Dermis blood vessel endothelial cell (primary cell): ENCODE measurements at places on chromosomes 1 and 21. TPM values are rescaled to one million over a fixed set of nuclear protein-coding genes. Genes with fewer than 3 reads are reported as not detected.

DNA sequence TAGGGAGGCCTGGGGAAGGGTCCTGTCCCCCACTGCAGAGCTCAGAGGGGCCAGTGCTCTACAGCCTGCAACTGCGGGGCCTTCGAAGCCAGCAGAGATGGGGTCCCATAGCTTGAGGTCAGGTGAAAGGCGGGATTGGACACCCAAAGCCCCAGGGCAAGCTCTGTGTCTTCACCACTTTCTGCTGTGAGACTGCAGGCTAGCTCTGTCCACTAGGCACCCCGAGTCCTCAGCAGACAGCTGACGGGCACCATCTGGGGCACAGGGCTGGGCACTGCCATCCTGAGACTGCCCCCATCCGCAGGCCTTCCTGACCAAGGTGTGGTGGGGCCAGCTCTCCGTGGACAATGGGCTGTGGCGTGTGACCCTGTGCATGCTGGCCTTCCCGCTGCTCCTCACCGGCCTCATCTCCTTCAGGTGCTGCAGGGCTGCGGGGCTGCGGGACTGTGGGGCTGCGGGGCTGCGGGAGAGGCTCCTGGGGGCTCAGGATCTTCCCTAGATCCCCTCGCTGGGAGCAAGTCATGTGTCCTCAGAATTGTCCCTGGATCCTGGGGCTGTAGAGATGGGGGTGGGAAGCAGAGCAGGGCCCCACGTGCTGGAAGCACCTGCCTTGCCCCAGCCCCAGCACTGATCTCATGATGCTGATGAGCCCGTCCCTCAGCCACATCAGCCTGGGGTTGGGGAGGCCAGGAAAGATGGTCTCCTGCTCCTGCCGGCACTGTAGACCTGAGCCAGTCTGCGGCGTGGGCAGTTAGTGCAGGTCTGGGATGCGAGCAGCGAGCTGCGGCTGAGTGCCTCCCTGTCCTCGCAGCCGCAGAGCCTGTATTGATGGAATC is 46.8 kb downstream of the TRPM2 start:
- DNase-seq, result no peak

DNA sequence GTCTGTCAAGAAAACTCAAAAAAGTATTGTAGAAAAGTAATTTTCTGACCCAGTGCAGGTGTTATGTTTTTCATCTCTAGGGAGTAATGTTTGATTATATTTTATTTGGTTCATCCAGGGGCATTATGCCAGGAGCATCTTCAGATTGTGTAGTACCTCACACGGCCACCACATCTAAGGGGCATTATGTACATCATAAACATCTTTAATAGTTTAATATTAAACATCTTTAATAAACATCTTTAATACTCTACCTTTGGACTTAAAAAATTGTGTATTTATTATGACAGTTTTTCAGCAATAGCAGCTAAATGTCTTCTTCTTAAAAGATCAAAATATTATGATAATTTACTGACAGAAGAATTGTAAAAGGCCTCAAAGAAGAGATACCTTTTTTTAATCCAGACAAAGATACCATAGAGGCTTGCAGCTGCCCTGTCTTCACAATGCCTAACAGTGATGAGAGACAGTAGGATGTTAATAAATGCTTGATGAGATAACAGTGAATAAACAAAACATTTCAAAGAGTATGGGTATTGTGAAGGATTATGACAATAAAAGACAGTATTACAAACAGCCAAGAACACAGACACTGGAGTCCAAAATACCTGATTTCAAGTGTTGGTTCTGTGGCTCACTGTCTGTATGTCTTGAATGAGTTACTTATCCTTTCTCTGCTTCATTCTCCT is 240.9 kb upstream of the ADGRL2 start:
- peak; percentile 31 for DNase-seq

DNA sequence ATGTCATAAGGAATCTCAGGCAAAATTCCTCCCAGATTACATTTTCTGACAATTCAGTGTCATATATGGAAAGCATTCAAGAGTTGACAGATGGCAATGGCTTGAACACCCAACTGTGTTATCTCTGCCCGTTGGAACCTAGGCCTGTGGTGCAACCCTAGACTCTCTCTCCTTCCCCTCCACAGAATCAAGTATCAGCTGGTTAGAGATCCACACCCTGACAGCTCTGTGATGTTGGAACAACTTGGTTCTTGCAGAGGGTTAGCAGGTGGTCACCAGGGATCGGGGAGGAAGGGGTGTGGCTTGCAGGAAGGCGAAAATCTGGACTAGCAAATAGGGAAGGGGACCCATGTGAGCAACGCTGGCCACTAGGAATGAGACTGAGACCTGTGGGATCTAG is 26.3 kb downstream of the PCSK9 start:
- no peak for DNase-seq

DNA sequence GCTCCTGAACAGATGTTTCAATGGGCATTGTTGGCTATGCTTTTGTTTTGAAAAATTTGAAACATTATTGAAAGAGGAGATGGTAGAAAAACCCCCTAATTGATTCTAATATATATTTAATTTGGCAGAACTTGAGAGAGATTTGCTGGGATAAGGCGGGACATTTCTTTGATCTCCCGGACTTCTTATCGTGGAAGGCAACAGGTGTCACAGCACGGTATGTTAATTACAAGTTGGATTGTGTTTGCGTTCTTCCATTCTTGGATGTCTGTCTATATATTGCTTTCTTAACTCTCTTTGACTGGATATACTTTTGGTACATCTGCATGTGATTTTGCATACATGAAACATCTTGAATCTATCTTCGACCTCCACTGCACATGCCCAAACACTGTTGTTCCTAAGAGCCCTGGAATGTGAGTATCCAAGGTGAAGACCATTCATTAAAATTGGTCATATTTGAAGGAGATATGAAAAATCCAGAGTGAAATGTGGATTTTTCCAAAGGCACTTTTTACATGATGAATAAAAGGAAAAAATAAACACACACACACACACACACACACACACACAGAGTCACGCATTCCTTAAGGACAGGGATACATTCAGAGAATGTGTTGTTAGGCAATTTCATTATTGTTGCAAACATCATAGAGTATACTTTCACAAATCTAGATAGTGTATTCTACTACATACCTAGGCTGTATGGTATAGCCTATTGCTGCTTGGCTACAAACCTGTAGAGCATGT is 81.9 kb downstream of the FGGY start:
- DNase-seq, result no peak

The CA14 gene
- not detected in 2 replicates for total RNA-seq

DNA sequence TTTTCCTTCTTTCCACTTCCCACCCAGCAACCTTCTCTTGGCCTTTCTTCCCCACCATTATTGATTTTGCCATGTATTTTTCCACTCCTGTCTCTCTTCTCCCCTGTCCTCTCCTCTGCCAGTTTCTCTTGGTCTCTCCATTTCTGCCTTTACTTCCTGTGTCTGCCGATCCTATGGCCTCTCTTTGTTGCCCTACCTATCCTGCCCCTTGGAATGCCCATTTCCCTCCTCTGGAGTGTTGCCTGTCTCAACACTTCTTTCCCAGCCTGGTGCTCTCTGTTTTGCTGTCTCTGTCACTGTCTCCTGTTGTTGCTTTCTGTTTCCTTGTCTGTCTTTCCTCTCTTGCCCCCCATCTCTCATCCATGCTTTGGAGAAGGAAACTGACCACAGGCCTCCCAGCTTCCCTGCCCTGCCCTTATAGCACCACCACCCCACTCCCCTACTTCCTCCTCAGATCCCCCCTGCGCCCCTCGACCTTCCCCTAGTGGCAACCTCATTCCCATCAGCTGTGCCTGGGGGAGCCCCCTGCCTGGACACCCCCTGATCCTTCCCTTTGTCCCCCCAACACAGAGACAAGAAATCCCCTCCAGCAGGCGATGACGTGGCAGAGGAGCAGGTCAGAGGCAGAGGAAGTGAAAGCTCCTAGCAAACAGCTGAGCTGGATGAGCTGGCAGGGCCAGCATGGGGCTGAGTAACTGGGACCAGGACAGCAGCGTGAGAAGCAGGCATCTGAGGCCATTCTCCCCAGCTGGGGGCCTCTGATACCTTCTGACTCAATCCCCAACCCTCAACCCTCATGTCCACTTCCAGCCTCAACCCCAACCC is 6.6 kb upstream of the ETV3L start:
- peak; percentile 75 for DNase-seq

- no peak for DNase-seq
Measured at GRCh38 chr21:46385846-46386733, 62.1 kb downstream of the PCNT start.

The VSIG8 gene
- total RNA-seq, result 0.09 TPM in 1 of 2 replicates, not detected in the other

DNA sequence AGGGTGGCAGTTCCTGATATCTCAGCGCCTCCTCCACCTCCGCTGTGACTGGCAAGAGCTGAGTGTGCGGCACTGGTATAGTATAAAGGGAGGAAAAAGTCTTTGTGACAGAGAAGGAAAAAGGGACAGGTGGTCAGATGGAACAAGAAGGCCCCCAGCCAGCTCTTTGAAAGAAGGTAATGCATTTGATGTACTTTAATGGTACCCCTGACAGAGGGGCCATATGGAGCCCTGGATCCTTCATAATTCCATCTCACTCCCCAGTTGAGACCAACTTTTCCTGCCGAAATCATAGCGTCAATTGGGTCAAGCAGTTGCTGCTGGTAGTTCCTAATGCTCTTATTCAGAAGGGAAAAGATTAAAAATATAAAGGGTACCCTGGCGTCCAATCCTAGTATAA is 198.2 kb downstream of the ZNF326 start:
- DNase-seq, result no peak

DNA sequence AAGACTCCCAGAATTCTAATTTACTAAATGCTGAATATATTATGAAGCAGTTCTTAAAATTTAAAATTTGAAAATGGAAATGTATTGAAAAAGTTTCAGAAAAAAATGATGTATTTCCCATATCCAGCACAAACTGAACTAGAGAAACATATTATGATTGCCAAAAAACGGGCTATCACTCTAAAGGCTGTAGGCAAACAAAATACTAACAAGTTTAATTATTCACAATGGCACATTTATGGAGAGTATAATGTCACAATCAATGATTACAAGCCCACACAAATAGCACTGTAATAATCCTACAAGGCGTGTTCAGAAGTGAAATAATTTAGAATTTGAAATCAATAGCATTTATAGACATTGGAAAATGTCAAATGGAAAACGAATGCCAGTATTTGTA is 531.3 kb downstream of the PTBP2 start:
- no peak for DNase-seq

The DIP2A gene
- total RNA-seq, result 43.6 and 49.5 TPM in 2 replicates

DNA sequence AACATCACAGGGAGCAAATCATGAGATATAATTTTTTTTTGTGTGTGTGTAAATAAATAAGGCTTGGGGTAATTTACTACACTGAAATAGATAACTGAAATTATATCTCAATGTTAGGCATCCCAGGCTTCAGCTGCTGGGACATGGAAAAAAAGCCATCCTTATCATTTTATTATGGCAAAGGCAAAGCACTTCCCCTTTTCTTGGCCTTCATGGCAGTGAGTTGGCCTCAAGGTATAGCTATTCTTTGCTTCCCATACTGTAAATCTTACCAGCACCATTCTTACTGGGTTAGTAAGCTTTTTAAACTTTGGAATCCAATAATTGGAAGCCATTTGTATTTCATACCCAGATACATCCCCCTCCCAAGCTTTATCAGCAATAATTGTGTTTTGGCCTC is 29.0 kb downstream of the RBM11 start:
- DNase-seq, result no peak
